ENCODE measurements at places on chromosomes 1 and 21.

- DNase-seq = no peak
Measured at GRCh38 chr1:44348061-44348485, 7.0 kb downstream of the ERI3 start.

DNA sequence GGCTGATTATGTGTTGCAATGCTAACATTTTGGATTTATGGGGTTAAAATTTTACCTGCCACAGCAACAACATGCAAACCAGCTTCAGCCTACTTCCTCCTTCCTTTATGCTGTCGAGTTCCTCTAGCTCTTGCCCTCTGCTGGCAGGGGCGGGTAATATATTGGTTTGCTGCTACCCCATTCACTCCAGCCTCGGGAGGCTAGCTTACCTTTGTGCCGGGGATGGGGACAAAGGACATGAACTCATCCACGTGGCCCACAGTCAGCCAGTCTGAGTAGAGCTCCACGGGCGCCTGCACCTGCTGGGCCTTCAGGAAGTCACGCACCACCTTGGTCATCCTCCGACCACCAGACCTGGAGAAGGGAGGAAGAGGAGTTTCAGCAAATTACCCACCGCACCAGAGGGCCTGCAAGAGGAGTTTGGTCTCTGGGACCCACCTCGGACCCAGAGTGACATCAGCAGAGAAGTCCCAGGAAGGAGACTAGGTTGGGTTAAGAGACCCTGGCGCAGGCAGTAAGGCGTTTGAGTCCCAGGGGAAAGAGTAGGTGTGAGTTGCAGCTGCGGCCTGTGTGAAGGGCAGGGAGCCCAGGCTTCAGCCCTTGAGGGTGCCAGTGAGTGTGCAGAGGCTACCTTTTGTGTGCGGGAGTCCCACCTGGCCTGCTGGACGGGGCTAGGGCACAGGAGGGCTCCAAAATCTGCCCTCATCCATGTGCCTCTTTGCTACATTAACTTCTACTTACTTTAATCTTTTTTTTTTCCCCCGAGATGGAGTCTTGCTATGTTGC lies 21.8 kb upstream of the SDHB start:
- DNase-seq = no peak

GRCh38 chr21:15472108-15473040 lies 257.4 kb upstream of the USP25 start:
- no peak for DNase-seq

DNA sequence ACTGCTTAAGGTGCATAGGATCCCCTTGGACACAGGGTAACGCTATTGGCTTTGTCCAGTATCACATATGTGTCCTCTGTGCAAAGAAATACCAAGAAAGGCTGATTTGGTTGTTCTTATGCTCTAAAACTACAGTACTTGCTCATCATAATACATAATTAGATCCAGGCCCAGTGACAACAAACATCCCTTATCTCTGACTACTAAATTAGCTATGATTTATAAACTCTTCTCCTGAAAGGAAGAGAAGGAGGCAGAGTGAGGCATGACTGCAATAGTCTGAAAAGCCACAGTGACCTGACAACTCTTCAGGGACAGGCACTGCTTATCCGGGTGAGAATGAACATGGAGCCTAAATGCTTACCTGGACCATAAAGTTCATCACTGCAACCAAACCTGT lies 30.7 kb downstream of the MGST3 start:
- DNase-seq = no peak

- DNase-seq = peak; percentile 54
Measured at GRCh38 chr21:44711327-44712202, at the start of gene TSPEAR. Gene TSPEAR, minus strand, starts transcription at chr21:44711572. Its CDS starts 58 bp downstream, at chr21:44711514.

- DNase-seq = no peak
Measured at GRCh38 chr1:3219005-3219790, 150.2 kb downstream of the PRDM16 start.

All from activated CD8-positive, alpha-beta memory T cell treated with anti-CD3 and anti-CD28 coated beads, Interleukin-2, amount 50 U/mL, for 48 hours (primary cell).